Right cardiac atrium (tissue), 5 donors: ENCODE measurements at places on chromosomes 16 and 17. TPM values are rescaled to one million over a fixed set of nuclear protein-coding genes. Genes with fewer than 3 reads are reported as not detected.

- no peak for DNase-seq
Measured at GRCh38 chr17:44033861-44034408, 19.2 kb upstream of the TMEM101 start.

DNA sequence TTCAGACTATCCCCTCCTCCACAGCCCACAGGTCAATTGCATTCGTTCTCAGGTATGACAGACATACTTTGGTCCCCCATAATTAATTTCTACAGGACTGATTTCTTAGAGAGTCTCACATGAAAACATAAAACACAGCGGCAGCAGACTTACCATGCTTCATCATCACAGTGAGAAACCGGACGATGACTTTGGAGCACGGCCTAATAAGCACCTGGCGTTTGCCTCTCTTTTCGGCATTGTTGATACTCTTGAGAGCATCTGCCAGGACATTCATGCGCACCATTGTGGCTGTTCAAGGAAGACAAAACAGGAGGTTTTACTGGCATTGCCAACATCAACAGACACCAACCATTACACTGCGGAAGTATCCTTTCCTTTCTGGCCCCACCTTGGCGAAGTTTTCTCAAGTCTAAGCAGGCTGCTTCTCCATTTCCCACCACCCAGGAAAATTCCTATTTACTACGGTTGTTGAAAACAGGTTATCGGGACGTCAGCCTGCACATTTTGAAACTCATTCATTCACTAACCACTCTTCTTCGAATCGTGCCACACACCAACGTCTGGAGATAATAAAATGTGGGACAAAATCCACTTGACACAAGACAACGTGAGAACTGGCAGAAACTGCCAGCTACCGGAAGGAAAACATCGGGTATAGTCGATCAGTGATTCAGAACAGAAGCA lies 1.2 kb downstream of the RPS15A start:
- DNase-seq, result no peak

- no peak for DNase-seq
Measured at GRCh38 chr17:68319410-68320162, 28.3 kb downstream of the ARSG start.

The OR1A1 gene
- total RNA-seq, result not detected

The SEZ6L2 gene
- 2.4 TPM for total RNA-seq

The PIK3R6 gene
- total RNA-seq, result 0.36 TPM

The NME2 gene
- 311 TPM for total RNA-seq
